ENCODE measurements at places on chromosomes 1 and 21.

DNA sequence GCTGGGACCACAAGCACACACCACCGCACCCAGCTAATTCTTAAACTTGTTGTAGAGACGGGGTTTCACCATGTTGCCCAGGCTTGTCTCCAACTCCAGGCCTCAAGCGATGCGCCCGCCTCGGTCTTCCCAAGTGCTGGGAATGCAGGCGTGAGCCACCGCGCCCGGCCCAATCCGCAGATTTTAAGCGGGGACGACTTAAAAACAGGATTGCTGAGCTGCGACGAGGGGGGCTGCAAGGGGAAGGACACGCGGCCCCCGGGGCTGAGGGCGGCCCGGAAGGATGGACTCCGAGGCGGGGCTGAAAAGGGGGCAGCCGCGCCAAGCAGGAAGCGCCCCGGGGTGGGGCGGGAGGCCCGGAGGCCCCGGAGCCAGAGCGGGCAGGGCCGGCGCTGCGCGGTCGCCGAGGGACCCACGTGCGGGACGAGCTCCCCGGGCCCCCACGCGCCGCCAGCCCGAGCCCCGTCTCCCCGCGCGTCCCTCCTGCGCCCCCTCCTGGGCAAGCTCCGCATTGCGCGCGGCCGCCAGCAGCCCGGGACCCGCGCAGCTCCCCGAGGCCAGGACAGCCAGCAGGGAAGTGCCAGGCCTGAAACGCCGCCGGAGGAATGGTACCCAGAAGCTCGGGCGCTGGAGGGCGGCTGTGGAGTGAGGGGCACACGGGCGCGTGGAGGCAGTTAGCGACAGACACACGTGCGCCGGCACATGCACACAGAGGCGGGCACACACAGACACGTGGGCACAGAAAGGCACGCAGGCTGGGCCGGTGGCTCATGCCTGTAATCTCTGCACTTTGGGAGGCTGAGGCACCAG is 5.5 kb upstream of the PRKCZ start:
- DNase-seq, result peak; percentile 90

GRCh38 chr1:199706826-199707606 is 320.5 kb upstream of the NR5A2 start:
- DNase-seq, result no peak

GRCh38 chr1:115160728-115161127 is 71.4 kb upstream of the TSPAN2 start:
- no peak for DNase-seq

- no peak for DNase-seq
These were observed 1086.3 kb upstream of the TMPRSS15 start for GRCh38 chr21:19489930-19490329.

GRCh38 chr1:210124736-210125135 is 107.9 kb upstream of the SERTAD4 start:
- DNase-seq, result no peak

- no peak for DNase-seq
These were observed 49.4 kb downstream of the ERG start for GRCh38 chr21:38448671-38449385.
